ENCODE measurements at places on chromosomes 5 and 9. TPM values are rescaled to one million over a fixed set of nuclear protein-coding genes. Genes with fewer than 3 reads are reported as not detected.

DNA sequence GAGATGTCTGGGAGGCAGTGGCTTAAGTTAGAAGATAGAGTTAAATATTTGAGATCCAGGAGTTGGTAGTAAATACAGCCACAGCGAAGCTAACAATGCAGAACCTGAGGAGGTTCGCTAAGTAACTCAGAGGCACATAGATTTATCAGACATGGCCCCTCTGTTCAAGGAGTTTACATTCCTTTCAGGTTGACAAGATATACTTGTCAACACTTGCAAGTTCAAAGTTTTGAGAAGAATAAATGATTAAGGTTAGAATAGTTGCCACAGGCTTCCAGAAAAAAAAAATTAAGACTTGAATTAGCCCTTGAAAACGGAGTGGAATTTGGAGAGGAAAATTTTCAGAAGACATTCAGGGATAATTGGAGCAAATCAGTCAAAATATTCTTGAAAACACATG is 658.3 kb upstream of the WWC1 start:
- H3K36me3 ChIP-seq = no peaks in the 10 kb centered on the region
- no peak for DNase-seq
- no peaks in the 10 kb centered on the region for H3K27me3 ChIP-seq
- H3K4me3 ChIP-seq = no peak overlapping the region
- H3K27ac ChIP-seq = no peak overlapping the region

LHX3 gene
- total RNA-seq = not detected

SLC6A7 gene
- not detected for total RNA-seq

DNA sequence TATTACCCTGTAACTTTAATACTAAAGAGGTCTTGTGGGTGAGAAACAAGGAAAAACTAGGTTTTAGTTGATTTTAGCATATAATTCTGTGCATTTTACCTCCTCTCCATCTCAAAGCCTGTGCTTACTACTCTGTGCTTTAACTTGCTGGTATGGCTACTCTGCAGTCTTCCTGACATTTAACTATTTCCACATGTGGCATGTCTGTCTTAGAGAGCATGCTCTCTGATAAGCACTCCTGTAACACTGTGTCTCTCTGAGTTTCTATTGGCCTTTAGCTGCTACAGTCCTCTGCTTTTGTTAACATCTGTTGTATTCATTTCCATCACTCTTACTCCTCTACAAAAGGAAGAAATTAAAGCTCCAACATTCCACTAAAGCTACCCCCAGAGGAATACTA is 418.3 kb downstream of the RAB3C start:
- H3K27me3 ChIP-seq = no peaks in the 10 kb centered on the region
- no peak for DNase-seq

GRCh38 chr5:1897816-1898450 is 15.2 kb upstream of the IRX4 start:
- H3K36me3 ChIP-seq = no peaks in the 10 kb centered on the region
- H3K4me1 ChIP-seq = no peaks in the 10 kb centered on the region
- H3K4me3 ChIP-seq = no peak overlapping the region
- no peak overlapping the region for H3K27ac ChIP-seq

DNA sequence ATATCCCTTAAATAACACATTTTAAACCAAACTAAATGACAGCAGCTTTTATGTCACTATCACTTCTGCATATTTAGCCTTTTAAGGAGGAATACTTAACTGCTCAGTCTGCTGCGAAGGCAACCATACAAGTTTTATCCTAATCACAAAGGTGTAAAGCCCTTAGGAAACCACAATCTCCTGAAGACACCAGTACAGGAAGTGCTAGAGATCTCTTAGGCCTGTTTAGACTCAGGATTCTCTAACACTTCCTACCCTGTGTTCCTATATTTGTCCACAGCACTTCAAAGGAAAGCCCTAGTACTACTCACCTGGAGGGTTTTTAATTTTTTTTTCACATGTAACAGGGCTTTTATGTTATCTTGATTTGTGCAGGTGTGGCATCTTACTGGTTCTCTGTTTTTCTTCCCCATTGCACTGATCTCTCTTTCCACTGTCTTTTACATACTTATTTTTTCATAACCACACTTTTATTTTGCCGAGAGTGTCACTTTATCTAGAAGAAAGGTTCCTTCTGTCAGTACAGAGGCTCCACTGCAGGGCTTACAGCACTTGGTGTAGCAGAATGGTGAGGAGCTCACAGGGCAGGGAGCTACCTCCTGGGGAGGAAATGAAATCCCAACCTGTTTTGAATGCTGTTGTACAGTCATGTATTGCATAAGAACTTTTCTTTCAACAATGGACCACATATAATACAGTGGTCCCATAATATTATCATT is 1060.6 kb upstream of the ACO1 start:
- H3K36me3 ChIP-seq = no peaks in the 10 kb centered on the region
- H3K27ac ChIP-seq = no peak overlapping the region
- no peak overlapping the region for H3K4me3 ChIP-seq

OR1L6 gene
- total RNA-seq = not detected

- H3K27ac ChIP-seq = no peak overlapping the region
- H3K36me3 ChIP-seq = no peaks in the 10 kb centered on the region
- DNase-seq = no peak
- H3K4me3 ChIP-seq = no peak overlapping the region
- no peaks in the 10 kb centered on the region for H3K27me3 ChIP-seq
Measured at GRCh38 chr5:142433526-142434321, 108.9 kb upstream of the SPRY4 start.

- no peak overlapping the region for H3K27ac ChIP-seq
- H3K4me3 ChIP-seq = no peak overlapping the region
- H3K27me3 ChIP-seq = no peaks in the 10 kb centered on the region
- H3K4me1 ChIP-seq = no peaks in the 10 kb centered on the region
Measured at GRCh38 chr9:87677776-87678587, 47.9 kb upstream of the CTSL start.

DNA sequence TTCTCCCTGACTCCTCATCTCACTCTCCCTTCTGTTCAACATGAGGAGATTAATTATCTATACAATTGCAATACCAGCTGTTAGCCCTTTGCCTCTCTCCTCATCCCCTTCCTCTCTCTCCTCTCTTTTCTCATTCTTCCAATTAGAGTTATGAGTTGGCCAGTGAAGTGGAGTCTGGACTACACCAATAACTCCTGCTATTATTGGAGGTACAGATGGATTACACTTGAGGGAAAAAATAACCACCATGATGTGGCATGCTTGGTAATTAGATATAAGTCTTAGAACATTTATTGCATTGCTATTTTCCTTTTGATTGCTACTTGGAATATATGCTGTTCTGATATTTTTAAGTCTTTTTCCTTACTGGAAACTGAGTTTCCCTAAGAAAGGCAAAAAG is 159.2 kb downstream of the FRMD3 start:
- no peak overlapping the region for H3K4me3 ChIP-seq
- DNase-seq = no peak
- H3K27me3 ChIP-seq = no peaks in the 10 kb centered on the region
- H3K36me3 ChIP-seq = no peaks in the 10 kb centered on the region

FAM200C gene
- total RNA-seq = not detected

GRCh38 chr9:4262735-4263141 is 37.1 kb downstream of the GLIS3 start:
- H3K36me3 ChIP-seq = no peaks in the 10 kb centered on the region
- H3K4me1 ChIP-seq = no peaks in the 10 kb centered on the region
- H3K27me3 ChIP-seq = no peaks in the 10 kb centered on the region

GRCh38 chr5:100803397-100803796 is 99.7 kb downstream of the ST8SIA4 start:
- no peak for DNase-seq
- H3K27me3 ChIP-seq = no peaks in the 10 kb centered on the region
- H3K36me3 ChIP-seq = no peaks in the 10 kb centered on the region
- H3K4me3 ChIP-seq = no peak overlapping the region

F12 gene
- not detected for total RNA-seq

- no peak overlapping the region for H3K27ac ChIP-seq
- no peaks in the 10 kb centered on the region for H3K27me3 ChIP-seq
Measured at GRCh38 chr9:81083854-81084512, 605.4 kb downstream of the TLE1 start.

GRCh38 chr5:51242456-51242855 is 140.8 kb upstream of the ISL1 start:
- no peaks in the 10 kb centered on the region for H3K4me1 ChIP-seq
- no peaks in the 10 kb centered on the region for H3K36me3 ChIP-seq
- no peak overlapping the region for H3K4me3 ChIP-seq
- H3K27me3 ChIP-seq = no peaks in the 10 kb centered on the region
- no peak for DNase-seq

- no peaks in the 10 kb centered on the region for H3K27me3 ChIP-seq
- H3K27ac ChIP-seq = no peak overlapping the region
- H3K36me3 ChIP-seq = no peaks in the 10 kb centered on the region
- no peak overlapping the region for H3K4me3 ChIP-seq
- no peak for DNase-seq
- no peaks in the 10 kb centered on the region for H3K4me1 ChIP-seq
Measured at GRCh38 chr9:19967216-19967887, 178.5 kb upstream of the SLC24A2 start.

LCN15 gene
- total RNA-seq = not detected

CFAP157 gene
- not detected for total RNA-seq

TAF1L gene
- total RNA-seq = not detected

CCNO gene
- 43.2 TPM for total RNA-seq

OR1Q1 gene
- not detected for total RNA-seq

DNA sequence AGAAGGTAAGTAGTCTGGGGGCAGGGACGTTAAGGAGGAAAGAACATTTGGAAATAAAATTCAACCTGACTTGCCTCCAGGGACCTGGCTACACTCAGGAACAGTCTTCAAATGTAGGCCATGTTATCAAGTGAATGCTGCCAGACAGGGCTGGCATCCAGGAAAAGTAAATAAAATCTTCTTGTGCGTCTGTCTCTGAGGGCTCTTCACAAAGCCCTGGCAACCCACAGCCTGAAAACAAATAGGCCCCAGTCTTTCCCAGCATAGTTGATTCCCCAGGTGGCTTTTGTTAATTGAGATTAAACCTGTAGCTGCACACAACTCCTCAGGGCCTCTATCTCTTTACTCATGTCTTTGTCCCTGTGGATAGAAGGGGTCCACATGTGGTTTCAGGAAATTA is 55.4 kb downstream of the STK32A start:
- no peaks in the 10 kb centered on the region for H3K27me3 ChIP-seq
- no peaks in the 10 kb centered on the region for H3K36me3 ChIP-seq
